Activated CD8-positive, alpha-beta memory T cell treated with anti-CD3 and anti-CD28 coated beads for 1 hour (primary cell): ENCODE measurements at places on chromosomes 1 and 21.

- DNase-seq = no peak
These were observed 11.3 kb upstream of the TMEM240 start for GRCh38 chr1:1551524-1552262.

- DNase-seq = no peak
These were observed 21.1 kb upstream of the ETS2 start for GRCh38 chr21:38784458-38785266.

- DNase-seq = no peak
These were observed 138.9 kb upstream of the VAMP3 start for GRCh38 chr1:7632176-7632575.

DNA sequence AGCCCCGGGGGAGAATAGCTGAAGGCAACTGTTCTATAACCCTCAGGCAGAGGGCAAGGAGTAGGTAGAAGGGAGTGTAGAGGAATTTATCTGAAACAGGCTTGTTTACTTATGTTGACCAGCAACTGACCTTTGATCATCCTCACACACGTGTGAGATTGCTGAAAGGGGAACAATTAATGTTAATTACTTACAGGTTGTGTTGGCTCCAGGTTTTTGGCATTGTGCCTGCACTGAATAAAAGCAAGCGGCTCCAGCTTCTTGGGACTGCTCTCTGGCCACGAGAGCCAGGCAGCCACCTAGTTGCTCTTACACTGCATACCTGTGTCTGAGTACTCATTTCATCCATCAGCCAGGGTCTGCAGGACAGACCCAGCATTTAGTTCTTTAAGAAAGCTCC lies 41.3 kb upstream of the ARHGEF10L start:
- no peak for DNase-seq

DNA sequence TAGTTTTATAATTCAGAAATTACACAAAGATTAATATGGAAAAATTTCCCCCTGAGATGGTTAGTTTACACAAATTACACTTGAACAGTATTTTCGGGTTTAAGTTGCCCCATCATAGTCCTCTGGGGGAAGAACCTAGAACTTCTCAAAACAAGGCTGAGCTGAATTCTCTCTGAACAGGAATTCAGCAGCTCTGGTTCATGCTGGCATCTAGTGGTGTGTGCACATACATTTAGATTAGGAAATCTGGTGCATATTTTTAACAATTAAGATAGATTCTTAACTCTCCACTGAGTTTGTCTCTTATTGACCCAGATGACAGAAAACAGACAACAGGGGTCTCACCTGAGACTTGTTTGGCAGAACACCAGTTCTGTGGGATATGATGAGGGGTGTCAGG lies 410.7 kb downstream of the DSCAM start:
- no peak for DNase-seq

GRCh38 chr1:31249854-31250253 lies 10.2 kb upstream of the NKAIN1 start:
- no peak for DNase-seq

DNA sequence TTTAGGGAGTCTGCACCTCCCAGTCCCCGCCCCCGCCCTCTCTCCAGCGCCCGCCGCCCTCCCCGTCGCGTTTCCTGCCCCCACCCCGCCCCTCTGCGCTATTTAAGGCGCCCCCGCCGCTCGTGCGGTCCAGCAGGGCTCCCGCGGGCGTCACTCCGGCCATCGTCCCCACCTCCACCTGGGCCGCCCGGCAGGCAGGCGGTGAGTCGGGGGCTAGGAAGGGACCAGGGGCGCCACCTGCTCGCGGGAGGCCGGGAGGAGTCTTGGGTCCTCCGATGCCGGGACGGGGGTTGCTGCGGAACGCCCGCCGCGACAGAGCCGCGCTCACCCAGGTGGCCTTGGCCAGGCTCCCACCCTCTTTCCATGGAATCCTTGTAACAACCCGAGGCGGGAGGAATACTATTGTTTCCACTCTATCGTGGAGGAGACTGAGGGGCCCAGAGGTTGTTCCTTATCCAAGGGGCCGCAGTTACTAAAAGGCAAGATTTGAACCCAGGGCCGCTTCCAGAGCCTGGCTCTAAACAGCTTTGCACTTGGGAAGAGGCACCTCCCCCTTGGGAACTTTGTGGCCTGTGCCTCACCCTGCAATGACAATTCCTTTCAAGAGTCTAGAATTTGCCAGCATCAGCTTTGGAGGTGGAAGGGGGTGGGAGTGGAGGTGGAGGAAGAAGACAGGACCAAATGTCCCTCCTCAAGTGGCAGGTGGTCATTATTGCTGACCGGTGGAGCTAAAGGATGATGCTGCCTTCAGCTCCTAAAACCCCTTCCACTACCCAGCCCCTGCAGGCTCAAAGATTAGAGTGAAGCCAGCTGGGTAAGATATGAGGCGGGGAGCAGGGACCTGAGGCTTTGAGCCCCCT lies at the start of gene GJA4:
Gene GJA4, plus strand, starts transcription at position 132 of the 860 bp plus-strand sequence. CDS start 1,215 bp downstream, outside the sequence.
- no peak for DNase-seq

- no peak for DNase-seq
These were observed 29.1 kb downstream of the SKI start for GRCh38 chr1:2257245-2257627.

DNA sequence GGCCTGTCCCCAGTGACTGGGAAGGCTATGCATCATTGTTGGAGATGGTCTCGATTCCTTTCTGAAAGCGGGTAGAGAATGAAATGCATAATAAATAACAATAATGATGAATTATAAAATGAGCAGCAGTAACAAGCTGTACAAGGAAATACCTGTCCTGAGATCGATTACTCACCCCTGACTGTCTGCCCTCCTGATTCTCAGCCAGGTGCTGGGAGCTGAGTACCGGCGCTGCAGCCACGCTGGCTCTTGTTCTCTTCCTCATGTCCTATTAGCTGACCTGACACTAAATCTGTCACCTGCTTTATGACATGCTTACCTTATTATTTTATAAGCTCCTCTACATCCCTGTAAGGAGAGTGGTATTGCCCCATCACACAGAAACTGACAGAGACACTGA lies 3.4 kb downstream of the AGPAT3 start:
- DNase-seq = no peak

GRCh38 chr1:219088778-219089557 lies 84.7 kb upstream of the LYPLAL1 start:
- no peak for DNase-seq

DNA sequence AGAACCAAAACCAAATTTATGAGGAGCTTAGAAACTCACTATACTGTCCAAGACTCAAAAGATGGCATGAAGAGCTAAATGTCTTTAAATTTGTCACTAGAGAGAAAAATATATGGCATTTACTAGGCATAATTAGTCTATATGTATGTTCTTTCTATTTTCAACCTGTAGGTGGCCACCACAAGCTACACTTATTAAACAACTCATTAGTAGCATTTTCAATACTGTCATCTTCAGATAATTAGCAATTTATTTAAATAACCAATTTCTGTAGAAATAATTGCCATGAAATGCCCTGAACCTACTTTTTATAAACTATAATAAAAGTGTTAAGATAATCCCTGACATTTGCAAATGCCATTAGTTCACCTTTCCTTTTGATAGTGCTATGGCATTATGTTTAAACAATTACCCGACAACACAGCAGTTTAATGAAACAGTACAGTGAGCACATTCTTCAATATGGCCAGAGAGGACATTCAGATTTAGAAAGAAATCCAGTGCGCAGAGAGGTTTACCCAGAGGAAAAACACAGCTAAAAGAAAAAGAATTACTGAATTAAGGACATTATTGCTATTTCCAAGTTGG lies 522.5 kb downstream of the PTBP2 start:
- DNase-seq = no peak

DNA sequence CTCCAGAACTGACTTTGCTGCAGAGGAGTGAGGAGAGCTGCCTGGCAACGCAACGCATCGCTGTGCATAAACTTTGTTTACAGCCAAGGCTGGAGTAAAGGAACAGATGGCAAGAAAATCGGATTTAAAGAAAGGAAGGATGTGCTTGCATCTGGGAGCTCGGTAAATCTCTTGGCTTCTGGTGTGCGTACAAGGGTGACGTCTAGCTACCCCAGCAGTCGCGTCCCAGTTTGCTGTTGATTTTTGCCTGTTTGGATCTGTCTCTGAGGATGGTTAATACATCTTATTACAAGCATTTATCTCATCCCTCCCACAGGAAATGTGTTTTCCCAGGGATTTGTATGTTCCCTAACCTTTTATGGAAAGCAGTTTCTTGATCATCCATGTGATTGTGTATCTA lies 73.3 kb upstream of the RALGPS2 start:
- no peak for DNase-seq

DNA sequence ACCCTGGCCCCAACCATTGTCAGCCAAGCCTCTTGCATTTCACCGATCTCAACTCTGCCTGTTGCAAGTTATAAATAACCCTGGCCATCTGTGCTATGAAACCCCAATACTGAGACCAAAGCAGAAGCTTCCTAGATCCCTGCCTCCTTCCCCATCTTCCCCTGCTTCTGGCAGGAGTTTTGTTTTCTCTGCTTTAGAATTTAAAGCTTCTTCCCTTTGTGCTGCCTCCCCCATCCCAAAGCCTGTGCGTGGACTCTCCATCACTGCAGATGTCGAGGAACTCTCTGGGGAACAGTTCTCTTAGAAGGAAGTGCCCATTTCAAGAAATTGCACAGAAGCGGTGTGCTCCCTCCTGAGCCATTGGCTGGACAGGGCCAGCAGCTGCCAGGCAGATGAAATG lies 17.4 kb upstream of the MYOG start:
- DNase-seq = no peak

- DNase-seq = no peak
These were observed 29.6 kb upstream of the C1orf105 start for GRCh38 chr1:172390683-172391551.

- DNase-seq = no peak
These were observed 25.7 kb upstream of the BACE2 start for GRCh38 chr21:41142051-41142795.

GRCh38 chr1:165632491-165632890 lies 1.5 kb downstream of the MGST3 start:
- no peak for DNase-seq

- no peak for DNase-seq
These were observed 921.5 kb downstream of the TTLL7 start for GRCh38 chr1:83077411-83077810.

DNA sequence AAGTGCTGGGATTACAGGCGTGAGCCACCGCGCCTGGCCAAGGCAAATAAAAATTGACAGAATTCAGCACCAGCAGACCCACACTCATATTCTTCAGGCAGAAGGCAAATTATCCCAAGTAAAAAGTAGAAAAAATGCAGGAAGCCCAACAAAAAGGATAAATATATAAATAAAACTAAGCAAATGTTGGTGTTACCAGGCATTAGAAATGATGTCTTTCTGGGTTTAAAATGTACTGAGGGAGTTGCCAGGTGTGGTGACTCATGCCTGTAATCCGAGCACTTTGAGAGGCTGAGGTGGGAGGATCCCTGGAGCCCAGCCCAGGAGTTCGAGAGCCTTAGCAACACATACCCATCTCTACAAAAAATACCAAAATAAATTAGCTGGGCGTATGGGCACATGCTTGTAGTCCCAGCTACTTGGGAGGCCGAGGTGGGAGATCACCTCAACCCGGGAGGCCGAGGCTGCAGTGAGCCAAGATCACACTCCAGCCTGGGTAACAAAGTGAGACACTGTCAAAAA lies 6.3 kb downstream of the INTS11 start:
- no peak for DNase-seq

DNA sequence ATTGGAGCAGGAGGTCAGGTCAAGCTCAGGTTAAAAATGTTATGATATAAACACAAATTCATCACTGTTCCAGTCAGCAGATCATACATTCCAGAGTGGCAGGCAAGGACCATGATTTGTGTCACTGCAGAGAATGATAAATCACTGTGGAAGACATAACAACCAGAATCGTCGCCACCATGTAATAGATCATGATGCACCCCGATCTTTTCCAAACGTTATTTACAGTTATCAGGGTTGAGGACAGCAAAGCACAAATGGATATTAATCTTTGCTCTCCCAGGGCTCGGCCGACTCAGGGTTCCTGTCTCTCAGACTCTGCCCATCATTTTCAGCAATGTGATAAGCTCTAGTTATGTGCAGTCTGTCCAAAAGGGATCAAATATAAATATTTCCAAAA lies 122.7 kb downstream of the ZBTB18 start:
- DNase-seq = no peak

GRCh38 chr1:156082309-156083091 lies at the start of gene MEX3A:
MEX3A (minus strand) TSS chr1:156082465; CDS start chr1:156081998, 467 bp downstream.
- DNase-seq = no peak

GRCh38 chr1:41498391-41498790 lies 13.9 kb upstream of the EDN2 start:
- no peak for DNase-seq

GRCh38 chr1:11320153-11320936 lies 47.3 kb downstream of the UBIAD1 start:
- DNase-seq = peak; percentile 22

DNA sequence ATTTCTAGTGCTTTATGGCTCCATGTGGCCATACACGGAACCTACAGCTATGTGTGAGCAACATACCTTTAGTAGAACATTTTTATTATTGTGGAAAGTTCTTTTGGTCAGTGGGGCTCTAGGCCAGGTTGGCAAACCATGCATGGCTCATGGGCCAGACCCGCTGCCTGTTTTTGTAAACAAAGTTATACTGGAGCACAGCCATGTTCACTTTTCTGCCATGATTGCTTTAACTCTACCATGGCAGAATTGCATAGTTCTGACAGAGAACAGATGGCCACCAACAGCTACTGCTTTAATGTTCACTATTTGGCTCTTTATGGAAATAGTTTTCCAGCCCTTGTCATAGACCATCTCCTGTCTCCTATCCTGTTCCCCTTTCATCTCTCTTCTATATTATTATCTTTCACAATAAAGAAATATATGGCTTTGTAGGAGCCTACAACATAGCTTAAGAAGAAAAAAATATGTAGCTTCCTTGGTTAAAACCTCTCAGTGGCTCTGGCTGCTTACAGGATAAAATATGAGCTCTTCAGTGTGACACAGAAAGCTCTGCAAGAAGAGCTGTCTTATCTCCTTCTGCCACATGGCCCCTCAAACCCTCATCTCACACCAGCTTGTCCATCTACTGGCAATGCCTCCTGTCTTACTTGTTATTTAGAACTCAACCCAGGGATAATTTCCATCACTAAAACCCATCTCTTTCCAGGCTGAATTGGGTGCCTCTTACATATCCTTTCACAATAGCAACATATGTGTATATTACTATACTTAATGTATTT lies 54.6 kb upstream of the RWDD3 start:
- no peak for DNase-seq

DNA sequence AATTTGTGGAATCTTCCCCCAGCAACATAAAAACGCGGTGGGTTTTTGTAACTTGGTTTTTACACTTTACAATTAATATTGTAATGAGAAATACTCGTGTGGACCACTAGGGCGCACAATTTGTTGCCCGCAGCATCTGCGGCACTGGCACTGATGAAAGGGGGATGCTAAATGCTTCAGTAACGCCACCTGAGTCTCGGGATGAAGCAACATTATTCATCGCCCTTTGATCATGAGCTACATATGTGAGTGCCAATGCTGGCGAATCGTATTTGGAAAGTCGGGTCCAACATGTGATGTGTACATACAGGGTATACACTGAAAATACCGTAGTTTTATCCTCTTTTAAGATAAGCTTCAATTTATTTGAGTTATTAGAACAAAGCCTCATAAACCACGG lies 34.2 kb upstream of the COX20 start:
- peak; percentile 15 for DNase-seq
